Lower lobe of right lung (tissue), 2 donors: ENCODE measurements at places on chromosomes 6 and 20. TPM values are rescaled to one million over a fixed set of nuclear protein-coding genes. Genes with fewer than 3 reads are reported as not detected.

GRCh38 chr6:14748679-14749078 lies 497.2 kb upstream of the JARID2 start:
- DNase-seq: no peak

- DNase-seq: no peak
Observed at GRCh38 chr20:31862506-31862905, 7.8 kb downstream of the DUSP15 start.

- DNase-seq: no peak
Observed at GRCh38 chr6:37221585-37222124, 35.9 kb upstream of the TBC1D22B start.

DNA sequence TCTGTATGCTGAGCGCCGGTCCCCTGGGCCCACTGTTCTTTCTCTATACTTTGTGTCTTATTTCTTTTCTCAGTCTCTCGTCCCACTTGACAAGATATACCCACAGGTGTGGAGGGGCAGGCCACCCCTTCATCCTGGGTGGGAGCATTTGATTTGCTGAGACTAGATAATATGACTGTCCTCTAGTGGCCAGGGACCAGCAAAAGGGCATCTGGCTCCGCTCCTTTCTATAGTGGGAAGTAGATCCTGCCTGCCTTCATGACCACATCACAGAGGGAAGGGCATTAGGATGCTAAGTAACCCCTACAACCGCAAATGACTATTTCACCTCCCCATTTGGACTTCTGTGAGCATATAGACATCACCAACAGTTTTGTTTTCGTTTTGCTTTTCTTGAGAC lies 64.5 kb downstream of the TRMT6 start:
- DNase-seq: no peak

DNA sequence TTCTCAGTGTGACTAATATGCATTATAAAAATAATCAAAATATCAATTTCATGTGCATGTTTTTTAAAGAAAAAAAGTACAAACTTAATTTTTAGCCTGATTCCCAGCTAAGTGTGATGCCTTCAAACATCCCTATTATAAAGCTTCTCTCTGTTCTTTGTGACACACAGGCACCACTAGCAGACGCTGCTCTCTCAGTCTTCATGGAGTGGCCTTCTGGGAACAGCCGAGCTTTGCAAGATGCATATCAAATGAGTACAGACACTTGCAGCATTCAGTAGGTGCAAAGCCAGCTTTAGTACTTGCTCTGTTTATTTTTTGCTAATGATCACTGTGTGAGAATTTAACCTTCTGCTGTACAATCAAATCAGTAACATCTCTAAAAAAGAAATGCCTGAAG lies 340.0 kb downstream of the ADGRB3 start:
- DNase-seq: no peak

GRCh38 chr20:63536997-63537524 lies at the start of gene PTK6:
TSS of gene PTK6 (minus strand) at chr20:63537376. CDS start at chr20:63537314, 62 bp downstream.
- peak; percentile 93 for DNase-seq

- no peak for DNase-seq
Observed at GRCh38 chr6:106746652-106747051, 117.3 kb downstream of the QRSL1 start.

GRCh38 chr20:45938727-45939438 lies 4.4 kb downstream of the PCIF1 start:
- no peak for DNase-seq

- no peak for DNase-seq
Observed at GRCh38 chr20:52895235-52895634, 76.9 kb upstream of the TSHZ2 start.

DNA sequence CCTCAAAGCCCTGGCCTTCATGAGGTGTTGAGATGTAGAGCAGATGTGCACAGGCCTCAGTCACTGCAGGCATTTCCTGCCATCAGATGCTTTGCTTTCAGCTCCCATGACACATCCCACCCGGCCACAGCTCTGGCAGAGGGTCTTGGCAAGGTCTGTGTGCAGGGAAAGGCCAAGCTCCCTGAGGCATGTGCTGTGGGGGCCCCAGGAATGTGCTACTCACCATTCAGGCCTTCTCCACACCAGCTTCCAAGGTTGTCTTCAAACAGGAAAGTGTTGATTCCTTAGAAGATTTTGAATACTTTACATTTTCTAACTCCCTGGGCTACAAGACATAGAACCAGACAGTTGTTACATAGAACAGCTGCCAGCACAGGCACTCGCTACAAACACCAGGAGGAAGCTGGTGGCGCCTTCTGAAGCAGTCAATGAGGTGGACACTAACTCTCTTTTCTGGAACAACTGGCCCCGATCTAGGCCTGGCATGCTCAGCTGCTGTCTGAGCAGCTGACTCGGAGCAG lies 27.8 kb downstream of the CASS4 start:
- peak; percentile 56 for DNase-seq

Gene MYLIP
- total RNA-seq: 48.8 TPM

Gene CCN2
- total RNA-seq: 83.1 TPM

Gene FILIP1
- total RNA-seq: 17.4 TPM

Gene PTK7
- 81.0 TPM for total RNA-seq

Gene SLC32A1
- not detected for total RNA-seq
